ENCODE measurements at places on chromosomes 3 and 15. TPM values are rescaled to one million over a fixed set of nuclear protein-coding genes. Genes with fewer than 3 reads are reported as not detected.

DNA sequence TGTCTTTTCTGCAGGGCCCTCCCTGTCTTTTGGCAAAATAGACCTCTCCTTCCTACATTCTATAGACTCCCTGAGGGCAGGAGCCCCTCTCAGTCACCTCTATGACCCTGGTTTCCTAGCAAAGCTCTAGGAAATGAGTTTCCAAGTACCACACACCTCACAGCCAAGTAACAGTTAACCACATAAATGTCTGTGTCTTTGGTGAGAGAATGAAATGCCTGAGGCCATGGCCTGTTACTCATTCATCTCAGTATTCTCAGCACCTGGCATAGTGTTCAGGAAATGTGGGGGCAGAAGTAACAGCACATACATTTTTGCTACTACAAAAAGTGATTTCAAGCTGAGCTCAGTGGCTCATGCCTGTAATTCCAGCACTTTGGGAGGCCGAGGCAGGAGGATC, 21.0 kb downstream of the RFT1 start:
- peak; percentile 83 for DNase-seq
- no peaks in the 10 kb centered on the region for H3K27me3 ChIP-seq
- H3K36me3 ChIP-seq = peaks cover 13% of the 10 kb centered on the region
- no peak overlapping the region for H3K4me3 ChIP-seq
- peak overlapping the region; percentile 11 for H3K27ac ChIP-seq

DNA sequence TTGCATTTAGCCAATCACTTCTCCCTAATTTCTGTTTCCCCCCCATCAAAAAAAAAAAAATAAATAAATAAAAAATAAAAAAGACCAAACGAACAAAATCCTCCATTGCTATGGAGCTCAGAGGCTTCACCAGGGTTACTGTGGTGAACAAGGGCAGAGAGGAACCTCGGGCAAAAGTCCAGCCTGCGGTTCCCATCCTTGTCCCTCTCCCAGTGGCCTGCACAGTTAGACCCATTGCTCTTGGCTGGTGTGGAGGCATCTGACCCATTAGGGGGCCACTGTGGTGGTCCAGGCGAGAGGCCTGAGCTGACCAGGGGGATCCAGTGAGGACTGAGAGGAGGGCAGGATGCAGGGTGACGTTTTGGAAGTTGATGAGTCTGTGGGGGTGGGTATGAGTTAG, 18.8 kb downstream of the CORO2B start:
- H3K27me3 ChIP-seq = no peaks in the 10 kb centered on the region
- H3K36me3 ChIP-seq = no peaks in the 10 kb centered on the region
- no peak for DNase-seq
- no peak overlapping the region for H3K4me3 ChIP-seq
- H3K4me1 ChIP-seq = peaks cover 24% of the 10 kb centered on the region
- H3K27ac ChIP-seq = no peak overlapping the region

- DNase-seq = no peak
- no peak overlapping the region for H3K4me3 ChIP-seq
- H3K4me1 ChIP-seq = no peaks in the 10 kb centered on the region
These were observed 50.2 kb downstream of the FHIT start for GRCh38 chr3:61201071-61201470.

GRCh38 chr3:4898454-4899313, 80.6 kb upstream of the BHLHE40 start:
- H3K4me1 ChIP-seq = 0 out of 2 replicates have a peak, but pooled peaks cover 3% of the 10 kb centered on the region
- peaks cover 4% of the 10 kb centered on the region for H3K27me3 ChIP-seq
- H3K36me3 ChIP-seq = no peaks in the 10 kb centered on the region
- no peak overlapping the region for H3K4me3 ChIP-seq

DNA sequence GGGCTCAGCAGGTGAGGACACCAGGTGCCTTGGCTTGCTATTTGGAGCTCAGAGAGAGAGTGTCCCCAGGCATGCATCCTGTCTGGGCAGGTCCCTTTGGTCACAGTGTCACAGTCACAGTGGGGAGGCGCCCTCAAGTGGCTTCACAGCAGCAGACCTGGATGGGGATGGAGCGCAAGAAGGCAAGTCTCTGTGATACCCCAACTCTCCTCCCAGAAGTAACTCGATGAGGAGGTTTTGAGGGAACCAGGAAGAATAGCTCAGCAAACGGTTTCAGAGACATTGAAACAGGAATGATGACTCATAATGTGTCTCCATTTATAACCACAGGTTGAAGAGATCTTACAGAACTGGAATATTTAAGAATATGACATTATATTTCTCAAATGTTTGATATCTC, 66.5 kb upstream of the SH3GL3 start:
- no peak overlapping the region for H3K4me3 ChIP-seq
- H3K36me3 ChIP-seq = no peaks in the 10 kb centered on the region
- H3K27me3 ChIP-seq = peaks cover 5% of the 10 kb centered on the region
- H3K4me1 ChIP-seq = no peaks in the 10 kb centered on the region
- DNase-seq = peak; percentile 26

DNA sequence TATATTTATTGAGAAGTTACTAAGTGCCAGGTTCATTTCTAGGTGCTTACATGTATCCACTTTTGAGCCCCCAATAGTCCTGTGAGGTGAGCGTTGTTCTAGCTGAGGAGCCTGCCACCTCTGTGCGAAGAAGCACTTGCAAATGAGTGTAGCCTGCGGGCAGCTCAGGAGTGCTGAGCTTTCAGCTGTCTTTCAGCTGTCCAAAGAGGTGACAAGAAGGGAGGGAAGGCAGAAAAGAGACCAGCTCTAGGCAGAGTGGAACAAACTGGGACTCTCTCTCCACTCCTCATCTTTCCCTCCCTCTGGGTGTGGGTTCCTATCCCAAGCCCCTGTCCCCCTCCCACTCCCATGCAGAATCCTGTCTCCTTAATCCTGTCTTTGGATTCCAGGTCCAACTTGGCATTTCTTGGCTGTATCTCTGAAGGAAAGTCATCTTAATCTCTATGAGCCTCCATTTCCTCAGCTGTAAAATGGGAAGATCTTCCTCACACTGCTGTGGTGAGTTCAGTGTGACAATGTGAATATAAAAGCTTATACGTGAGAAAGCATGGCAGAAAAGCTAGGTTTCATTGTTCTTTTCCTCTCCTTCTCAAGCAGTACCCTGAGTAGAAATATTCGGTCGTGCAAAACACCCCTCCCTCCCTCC, 6.7 kb upstream of the SRP14 start:
- peaks cover 19% of the 10 kb centered on the region for H3K4me1 ChIP-seq
- no peak overlapping the region for H3K4me3 ChIP-seq
- H3K27me3 ChIP-seq = no peaks in the 10 kb centered on the region
- no peak for DNase-seq
- no peak overlapping the region for H3K27ac ChIP-seq

DNA sequence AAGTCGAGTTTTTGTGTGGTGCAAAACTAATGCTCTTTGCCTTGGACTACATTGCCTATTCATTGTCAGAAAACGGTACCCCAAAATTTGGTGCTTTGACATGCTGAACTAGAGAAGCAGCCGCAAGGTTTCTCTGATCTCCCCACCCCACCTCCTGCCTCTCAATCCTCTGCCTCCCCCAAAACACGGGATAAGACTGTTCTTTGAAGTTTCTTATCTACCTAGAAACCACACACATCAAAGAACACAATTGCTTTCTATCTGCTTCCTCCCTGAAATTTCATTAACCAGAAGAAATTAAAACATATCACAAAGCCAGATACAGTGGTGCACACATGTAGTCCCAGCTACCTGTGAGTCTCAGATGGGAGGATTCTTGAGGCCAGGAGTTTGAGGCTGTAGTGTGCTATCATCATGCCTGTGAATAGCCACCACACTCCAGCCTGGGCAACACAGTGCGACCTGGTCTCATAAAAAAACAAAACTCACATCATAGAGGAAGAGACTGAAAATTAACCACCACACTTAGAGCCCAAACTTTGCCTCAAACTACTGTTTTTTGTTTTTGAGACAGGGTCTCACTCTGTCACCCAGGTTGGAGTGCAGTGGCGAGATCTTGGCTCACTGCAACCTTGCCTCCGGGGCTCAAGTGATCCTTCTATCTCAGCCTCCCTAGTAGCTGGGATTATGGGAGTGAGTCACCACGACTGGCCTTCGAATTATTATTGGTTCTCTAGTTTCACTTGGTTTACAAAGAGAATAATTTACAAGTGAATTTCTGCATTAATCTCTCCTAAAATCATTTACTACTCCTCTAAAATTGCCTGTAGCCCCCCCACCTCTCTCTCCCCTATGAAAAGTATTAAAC, 2.7 kb upstream of the PCNP start:
- no peak overlapping the region for H3K27ac ChIP-seq
- no peaks in the 10 kb centered on the region for H3K27me3 ChIP-seq
- no peak for DNase-seq
- H3K36me3 ChIP-seq = peaks cover 2% of the 10 kb centered on the region
- H3K4me3 ChIP-seq = no peak overlapping the region
- peaks cover 8% of the 10 kb centered on the region for H3K4me1 ChIP-seq

Gene MOBP
- not detected for polyA plus RNA-seq

Gene GOLGA8T
- polyA plus RNA-seq = not detected

Measured in IMR-90 (cell line).